NCI-H2107 (cell line): ENCODE measurements at places on chromosomes 7 and 10.

- DNase-seq, result no peak
These were observed 942 bp downstream of the TRAPPC14 start for GRCh38 chr7:100157334-100158228.

- no peak for DNase-seq
These were observed 58.1 kb downstream of the HECW1 start for GRCh38 chr7:43170571-43170970.

DNA sequence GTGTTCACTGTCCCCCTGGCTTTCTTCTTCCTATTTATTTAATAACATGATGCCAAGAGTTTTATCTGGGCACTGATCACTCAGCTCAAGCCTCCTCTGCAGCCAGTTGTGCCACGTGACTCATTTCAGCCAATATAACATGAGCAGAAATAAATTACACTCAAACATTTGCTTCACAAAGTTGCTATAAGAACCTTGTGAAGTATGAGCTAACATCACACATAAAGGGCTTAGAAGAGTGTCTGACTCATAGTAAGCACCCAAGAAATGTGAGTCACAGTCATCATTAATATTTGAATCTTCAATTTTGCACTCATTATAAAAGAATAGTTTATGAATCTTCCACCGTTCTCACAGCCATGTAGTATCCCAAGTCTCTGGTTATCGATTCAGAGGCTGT is 414.6 kb upstream of the NPVF start:
- DNase-seq, result no peak

DNA sequence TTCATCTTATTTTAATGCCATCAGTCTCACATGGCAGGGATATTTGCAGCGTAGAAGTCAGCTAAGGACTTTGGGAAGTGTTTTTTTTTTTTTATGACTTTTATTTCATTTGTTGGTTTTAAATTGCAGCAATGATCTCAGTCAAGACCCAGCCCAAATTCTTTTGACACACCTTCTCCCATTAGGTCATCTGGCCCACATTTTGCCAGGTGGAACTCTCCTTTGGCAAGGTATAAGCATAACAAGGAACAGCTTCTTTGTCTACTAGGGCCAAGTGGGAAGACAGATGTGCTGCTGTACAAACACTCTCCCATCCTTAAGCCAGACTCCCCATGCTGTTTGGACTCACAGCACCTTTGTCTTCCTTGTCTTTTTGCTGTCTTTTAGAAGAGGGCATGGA is 41.8 kb downstream of the PLEKHA8 start:
- no peak for DNase-seq

DNA sequence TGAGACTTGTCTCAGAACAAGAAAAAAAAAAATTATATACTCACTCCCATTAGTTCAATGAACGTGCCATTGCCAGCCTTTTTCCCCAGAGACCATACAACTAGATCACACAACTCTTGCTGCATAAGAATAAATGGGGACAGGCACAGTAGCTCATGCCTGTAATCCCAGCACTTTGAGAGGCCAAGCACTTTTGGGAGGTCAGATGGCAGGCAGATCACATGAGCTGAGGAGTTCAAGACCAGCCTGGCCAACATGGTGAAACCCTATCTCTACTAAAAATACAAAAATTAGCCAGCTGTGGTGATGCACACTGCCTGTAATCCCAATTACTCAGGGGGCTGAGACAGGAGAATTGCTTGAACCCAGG is 13.6 kb downstream of the PDLIM1 start:
- no peak for DNase-seq
